GM12864 (cell line): ENCODE measurements at places on chromosomes 12 and 14.

DNA sequence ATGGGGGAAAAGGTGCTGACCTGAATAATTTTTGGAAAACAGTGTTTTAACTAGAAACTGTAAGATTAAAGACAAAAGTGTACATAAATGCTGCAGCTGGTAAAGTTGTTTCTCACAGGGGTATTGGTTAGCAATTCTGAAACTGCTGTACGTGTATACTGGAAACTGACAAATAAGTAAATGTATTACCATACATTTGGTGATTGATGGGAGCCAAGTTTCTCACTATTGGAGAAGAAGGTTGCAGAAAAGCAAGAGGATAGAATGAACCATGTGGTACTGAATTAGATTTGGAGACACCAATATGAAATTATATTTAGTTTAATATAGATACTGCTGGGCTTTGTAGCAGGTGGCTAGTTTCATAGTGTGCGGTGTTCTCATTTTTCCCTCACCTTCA lies 19.6 kb upstream of the FBXO33 start:
- no peak for DNase-seq

DNA sequence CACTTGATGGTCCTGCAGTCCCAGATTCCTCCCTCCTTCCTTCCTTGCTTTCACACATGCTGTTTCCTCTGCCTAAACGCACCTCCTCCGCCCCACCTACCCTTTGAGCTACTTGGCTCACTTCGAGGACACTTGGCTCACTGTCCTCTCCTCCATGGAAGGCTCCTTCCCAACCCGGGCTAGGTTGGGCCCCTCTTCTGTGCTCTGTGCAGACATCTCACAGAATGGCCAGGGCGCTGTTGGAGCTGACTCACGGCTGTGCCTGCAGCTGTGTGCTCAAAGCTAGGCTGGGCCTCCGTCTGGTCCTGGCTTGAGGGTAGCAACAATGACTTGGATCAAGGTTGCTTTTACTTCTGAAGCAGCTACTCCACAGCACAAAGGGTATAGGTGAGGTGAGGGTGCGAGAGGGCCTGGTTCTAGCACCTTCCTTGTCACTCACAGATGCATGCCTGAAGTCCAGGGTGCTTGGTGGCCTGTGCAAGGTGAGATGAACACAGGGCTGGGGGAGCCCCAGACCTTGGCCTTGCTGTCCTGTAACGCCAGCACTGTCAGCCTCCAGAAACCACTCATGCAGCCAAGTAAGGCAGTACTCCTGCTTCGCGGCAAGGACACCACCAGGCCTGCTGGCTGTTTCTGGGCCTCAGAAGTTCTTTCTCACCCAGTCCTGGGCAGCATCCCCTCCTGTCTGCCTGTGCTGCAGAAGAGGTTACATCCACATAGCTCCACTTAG lies 61.8 kb downstream of the GALNT16 start:
- DNase-seq = no peak

- no peak for DNase-seq
Measured at GRCh38 chr12:20620261-20620660, 74.9 kb upstream of the SLCO1C1 start.

DNA sequence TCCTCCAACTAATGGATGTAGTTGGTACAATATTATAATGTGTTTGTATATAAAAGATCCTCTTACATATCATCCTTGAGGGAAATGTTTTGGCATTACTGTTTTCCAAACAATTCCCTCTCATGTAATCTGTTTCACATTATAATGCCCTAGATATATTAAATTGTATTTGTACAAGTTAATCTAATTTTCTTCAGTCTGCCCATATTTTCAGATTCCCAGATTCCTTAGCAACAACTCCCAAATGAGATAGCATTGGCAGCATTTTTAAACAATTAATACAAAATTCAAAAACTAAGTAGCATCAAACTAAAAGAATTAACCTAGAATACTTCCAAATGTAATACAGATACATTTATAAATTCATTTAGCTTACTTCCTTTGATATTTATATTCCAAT lies 860.2 kb downstream of the C12orf50 start:
- DNase-seq = no peak

DNA sequence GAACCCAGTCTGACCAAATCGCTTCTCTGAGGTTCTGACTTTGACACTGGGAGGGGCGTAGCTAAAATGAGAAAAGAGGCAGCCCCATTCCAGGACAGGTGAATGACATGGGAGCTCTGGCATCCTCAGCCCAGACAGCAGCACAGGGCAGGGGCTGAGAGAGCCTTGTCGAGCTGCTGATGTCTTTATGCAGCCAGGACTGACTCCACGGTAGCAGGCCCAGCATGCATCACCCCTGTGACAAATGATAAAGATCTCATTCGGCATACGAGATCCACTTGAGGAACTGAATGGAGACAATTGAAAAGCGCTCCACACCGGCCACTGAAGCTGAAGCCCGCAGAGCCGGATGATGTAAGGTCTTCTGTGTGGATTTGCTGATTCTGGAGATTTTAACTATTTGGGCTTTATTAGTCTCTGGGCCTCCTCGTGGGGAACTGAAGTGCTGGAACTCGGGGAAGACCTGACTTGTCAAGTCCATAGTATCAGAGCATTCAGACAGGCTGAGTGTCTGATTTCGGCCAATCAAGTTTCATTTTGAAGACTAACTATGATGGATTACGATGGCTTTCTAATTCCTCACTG lies 56.9 kb upstream of the MAP1LC3B2 start:
- no peak for DNase-seq

DNA sequence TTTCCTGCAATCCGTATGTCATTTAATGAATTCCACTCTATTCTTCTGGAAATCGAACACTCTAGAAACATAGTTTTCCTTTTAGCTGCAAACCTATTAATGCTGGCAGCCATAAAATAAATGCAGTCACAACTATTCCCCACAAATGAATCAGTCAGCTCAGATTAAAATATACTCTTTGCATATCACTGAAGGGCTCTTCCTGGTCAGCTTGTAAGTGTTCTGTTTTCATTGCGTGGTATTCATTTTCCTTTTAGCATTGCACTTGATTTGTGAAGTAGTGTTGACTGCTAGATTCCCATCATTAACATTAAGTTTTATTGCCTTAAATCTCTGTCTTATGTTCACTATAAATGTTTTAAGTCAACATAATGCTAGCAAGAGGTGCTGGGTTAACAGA lies 685.9 kb downstream of the DIO2 start:
- no peak for DNase-seq

- DNase-seq = no peak
Measured at GRCh38 chr14:23153851-23154796, 29.3 kb downstream of the SLC7A8 start.

DNA sequence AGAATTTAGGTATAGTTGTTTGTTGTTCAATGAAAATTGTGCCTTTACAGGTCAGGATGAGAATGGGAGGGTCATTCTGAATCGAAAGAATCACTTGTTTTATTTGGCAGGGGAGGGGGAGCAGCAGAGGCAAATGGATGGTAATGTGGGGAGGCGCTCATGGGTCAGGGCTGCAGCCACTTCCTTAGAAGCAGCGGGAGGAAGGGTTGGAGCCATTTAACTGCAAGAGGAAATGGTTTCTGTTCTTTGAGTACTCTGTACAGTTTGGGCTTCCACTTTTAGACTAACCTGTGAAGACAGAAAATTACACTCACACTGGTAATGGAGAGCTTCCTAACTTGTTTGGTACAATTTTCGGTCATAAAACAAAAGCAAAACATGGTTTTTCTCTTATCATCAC lies 57.2 kb downstream of the PIWIL1 start:
- DNase-seq = no peak

DNA sequence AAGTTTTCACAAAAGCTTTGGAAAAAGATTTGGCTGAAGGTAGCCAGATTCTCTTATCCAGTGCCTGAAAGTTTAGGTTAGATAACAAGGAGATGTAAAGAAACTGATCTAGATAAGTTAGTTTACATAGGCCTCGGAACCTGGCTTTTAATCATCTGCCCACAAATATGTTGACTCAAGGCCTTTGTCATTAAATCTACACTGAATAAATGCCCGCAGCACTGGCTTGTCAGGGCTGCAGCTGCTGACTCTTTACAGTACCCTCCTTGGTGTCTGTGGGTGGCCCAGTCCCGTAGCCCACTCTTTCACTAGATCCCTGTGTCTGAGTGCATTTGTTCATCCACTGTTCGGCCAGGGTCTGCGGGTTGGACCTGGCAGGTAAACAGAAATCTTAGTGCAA lies 58.0 kb downstream of the TMEM116 start:
- DNase-seq = no peak

DNA sequence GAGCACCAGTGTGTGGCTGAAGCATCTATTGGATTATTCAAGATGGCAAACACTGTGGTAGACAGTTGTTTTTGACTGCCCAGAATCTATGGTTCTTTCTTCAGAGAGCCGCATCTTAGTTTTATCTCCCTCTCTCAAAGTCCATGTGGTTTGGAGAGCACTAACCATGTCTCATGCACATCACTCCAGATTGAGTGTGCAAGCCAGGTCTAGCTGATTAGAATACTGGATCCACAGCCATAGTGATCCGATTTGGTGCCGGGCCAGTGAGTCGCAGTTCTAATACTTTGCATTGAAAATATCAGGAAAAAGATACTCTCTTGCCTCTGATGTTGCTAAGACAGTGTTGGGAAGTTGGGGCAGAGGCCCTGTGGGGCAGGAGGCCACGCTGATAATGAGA lies 4.6 kb upstream of the SBNO1 start:
- no peak for DNase-seq

GRCh38 chr14:64760146-64760755 lies 56.0 kb downstream of the PLEKHG3 start:
- peak; percentile 4 for DNase-seq

DNA sequence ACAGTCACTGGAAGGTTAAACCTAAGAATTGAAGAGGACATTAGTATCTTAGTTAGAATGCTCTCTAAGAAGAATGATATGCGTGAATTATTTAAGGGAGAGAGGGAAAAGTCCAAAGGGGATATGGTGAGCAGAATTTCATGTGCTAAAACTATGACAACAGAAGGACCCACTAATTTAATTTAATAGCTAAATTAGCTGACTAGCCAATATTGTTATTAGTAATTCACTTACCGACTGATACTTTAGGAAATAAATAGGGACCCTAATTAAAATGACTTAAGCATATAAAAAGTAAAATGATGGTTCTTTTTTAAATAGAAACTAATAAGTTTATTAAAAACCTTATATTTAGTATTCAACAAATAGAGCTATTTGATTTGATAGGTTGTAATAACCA lies 179.6 kb downstream of the RASSF9 start:
- DNase-seq = no peak

- DNase-seq = no peak
Measured at GRCh38 chr12:106643000-106643399, 60.2 kb downstream of the RFX4 start.

GRCh38 chr12:76244300-76244699 lies 103.9 kb downstream of the BBS10 start:
- no peak for DNase-seq

GRCh38 chr12:32906399-32907165 lies 10.0 kb upstream of the PKP2 start:
- DNase-seq = peak; percentile 77

DNA sequence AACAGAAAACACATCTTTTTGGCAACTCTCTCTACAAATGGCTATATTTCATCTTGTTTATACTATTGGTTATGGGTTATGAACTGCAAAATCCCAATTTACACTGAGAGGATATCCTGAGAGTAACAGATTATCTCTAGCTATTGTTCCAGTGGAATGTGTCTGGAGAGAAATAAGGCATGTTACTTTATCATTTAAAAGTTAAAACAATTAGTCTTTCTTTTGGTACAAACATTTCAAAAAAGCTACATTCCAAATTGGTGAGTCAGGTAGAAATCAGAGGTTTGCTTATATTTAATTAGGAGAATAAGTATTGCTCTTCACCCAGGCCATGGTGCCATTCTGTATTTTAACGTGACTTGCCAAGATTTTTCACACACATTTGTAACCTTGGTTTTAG lies 411.6 kb downstream of the CCER1 start:
- no peak for DNase-seq

GRCh38 chr14:99426265-99426664 lies 54.4 kb downstream of the SETD3 start:
- no peak for DNase-seq

- DNase-seq = no peak
Measured at GRCh38 chr12:10339053-10339840, 31.6 kb downstream of the KLRD1 start.

DNA sequence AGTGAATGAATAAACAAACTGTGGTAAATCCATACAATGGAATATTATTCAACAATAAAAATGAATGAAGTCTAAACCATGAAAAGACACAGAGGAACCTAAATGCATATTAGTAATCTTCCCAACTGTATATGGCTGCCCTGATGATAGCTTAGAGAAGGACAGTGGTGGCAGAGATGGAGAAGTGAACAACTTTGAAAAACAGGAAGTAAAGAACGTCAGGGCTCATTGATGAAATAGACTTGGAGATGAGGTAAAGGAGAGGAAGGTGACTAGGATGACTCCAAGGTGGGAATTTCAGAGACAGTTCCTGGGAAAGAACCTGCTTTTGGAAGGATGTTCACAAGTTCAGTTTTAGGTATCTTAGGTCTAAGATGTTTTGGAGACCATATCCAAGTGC lies 36.3 kb upstream of the NT5DC3 start:
- no peak for DNase-seq

DNA sequence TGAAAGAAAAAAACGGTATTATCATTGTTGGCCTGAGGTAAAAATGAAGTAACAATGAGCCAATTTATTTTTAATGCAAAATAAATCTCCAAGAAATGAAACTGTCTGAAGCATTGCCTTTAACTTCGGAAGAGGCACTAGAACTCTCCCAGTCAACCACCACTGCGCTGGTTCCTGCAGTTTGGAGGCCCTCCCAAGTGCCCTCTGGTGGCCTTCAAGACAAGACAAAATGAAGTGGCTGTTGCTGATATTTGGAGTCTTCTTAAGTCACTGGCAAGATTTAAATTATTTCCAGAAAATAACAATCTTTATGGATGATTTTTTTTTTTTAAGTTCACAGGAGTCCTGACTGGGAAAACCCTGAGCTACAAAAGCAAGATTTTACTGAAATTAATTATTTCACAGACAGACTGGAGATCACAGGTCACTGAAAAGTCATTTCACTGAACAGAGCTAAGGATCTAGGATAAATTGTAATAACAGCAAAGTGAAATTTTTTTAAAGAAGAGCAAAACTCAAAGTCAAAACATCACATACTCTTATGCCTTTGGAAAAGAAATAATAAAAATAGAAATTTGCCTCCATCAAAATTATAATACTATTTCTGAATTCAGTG lies 58.2 kb downstream of the DICER1 start:
- DNase-seq = no peak

- DNase-seq = no peak
Measured at GRCh38 chr14:105097794-105098127, 32.5 kb upstream of the GPR132 start.

- no peak for DNase-seq
Measured at GRCh38 chr14:102219316-102219715, 79.6 kb downstream of the WDR20 start.
